ENCODE measurements at places on chromosomes 2 and 18.

DNA sequence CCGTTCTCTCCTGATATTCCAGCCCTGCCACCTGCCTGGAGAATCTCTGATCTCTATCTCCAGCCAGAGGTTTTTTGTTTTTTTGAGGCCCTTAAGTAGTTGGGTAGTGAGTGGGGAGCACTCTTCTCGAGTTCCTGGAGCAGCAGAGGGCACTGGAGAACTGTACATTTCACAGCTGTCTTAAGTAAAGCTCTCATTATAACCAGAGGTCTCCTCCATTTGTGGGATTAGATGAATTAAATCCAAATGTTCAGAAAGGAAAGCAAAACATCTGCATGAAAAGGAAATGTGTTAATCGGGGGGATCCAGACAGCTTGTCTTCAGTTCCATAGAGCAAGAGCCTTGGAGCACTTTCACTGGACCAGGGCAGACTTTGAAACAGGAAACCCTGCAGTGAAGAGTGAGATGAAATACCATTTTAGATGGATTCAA is 32.8 kb downstream of the AOX1 start:
- DNase-seq, result peak; percentile 29

- no peak for DNase-seq
Measured at GRCh38 chr18:22559414-22560274, 141.9 kb upstream of the CTAGE1 start.

- DNase-seq, result no peak
Measured at GRCh38 chr2:128801576-128801975, 482.9 kb upstream of the HS6ST1 start.

- DNase-seq, result no peak
Measured at GRCh38 chr18:49630246-49630699, 68.4 kb downstream of the LIPG start.

GRCh38 chr2:144663207-144663606 is 143.3 kb upstream of the ZEB2 start:
- no peak for DNase-seq

DNA sequence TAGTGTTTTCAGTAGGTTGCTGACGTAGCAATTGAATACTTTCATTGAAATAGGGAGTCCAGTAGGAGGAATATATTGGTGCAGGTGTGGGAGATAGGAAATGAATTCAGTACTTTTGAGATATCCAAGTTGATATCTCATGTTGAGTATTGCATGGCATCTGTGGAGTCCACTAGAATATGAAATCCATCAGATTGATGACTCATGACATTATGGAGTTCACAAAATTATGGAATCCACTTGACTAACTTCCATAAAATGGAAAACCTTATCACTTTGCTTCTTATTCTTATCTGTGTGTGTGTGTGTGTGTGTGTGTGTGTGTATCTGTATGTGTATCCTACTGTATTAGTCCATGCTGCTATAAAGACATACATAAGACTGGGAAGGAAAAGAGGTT is 513.5 kb upstream of the ZEB2 start:
- no peak for DNase-seq

DNA sequence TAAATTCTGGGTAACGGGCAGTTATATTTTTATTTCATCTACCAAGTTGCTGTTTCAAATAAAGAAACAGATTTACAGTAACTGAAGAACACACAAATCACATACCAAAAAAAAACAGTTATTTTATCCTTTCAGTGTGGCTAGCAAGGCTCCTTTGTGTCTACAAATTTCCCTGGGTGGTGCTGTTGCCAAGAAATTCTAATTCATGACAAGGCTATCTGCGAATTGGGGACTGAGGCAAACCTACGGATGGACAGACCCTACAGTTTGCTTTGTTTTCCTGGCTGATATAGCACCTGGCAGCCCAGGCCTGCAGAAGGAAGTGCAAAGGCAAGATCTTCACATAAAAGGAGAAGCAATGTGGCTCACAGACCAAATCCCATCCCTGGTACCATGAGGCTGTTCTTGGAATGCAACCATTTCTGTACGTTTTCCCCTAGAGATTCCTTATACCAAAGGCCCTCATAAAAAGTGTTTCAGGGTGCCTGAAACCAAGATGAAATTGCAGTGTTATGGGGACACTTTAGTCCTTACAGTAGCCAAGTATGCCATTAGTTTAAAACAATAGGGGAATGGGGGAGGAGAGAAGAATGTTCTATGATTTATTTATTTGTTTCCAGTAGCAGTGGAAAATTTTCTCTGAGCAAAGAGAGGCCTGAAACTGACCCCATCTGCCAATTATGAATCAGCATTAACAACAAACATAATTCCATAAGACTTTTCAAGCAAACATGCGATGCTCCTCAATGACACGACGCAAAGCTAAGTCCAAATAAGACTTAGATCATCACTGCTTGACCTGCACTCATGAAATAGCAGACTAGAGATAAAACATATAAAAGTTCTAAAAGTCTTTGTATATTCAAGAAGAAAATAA is 4.3 kb downstream of the KLF7 start:
- DNase-seq, result no peak

DNA sequence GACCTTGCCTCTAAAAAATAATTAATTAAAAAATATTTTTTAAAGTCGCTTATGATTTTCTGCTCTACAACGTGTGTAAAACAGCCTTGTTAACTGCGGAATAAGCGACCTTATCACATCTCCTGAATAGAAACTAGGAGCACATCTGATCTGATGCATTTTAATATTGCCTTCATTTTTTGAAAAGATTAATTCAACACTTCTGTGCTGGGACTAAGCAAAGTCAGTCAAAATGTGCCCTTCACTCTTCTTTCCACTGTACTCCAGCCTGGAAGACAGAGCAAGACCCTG is 12.6 kb downstream of the CLEC4F start:
- DNase-seq, result no peak

DNA sequence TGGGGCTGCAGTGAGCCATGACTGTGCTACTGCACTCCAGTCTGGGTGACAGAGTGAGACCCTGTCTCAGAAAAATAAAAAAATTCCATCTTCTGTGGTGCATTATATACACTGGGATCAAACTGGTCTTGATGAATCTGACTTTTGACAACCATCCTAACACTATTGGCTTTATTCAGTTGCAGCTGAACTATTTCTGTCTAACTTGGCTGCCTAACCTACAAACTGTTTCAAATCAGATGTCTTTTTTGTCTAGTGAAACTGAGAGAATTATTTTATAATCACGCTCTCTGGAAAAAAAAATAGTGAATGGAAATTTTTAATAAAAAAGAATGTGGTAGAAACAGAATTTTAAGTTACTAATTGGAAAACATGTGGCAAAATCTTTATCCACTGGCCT is 15.0 kb downstream of the CTLA4 start:
- DNase-seq, result no peak

GRCh38 chr2:96952976-96953610 is 33.3 kb downstream of the FAM178B start:
- no peak for DNase-seq

DNA sequence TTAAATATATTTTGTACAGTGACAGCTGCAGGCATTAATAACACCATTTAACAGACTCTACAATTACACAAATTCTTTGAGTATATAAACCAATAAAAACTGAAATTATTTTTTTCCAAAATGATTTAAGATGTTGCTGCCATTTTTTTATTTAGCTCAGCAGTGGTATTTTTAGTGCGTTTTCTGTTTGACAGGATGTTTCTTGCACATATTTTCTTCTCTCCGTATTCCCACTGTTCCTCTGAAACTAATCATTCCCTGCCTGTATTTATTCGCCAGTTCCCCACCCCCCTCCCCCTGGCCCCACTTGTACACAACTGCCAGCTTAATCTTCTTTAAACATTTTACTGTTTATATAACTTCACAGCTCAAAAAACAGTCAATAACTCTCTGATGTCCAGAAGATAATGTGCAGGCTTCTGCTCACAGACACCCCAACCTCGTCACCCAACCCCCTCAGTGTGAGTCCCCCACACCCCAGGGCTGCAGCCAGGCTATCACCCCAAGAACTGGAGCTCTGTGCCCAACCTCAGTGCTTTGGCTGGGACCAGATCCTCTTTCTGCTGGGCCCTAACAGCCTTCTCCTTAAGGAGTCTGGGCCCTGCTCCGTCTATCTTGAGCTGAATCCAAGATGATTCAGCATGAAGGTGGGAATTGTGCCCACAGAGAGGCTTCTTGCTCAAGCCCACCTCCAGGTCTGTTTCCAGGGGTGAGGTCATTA is 41.6 kb upstream of the MAP4K4 start:
- DNase-seq, result no peak

DNA sequence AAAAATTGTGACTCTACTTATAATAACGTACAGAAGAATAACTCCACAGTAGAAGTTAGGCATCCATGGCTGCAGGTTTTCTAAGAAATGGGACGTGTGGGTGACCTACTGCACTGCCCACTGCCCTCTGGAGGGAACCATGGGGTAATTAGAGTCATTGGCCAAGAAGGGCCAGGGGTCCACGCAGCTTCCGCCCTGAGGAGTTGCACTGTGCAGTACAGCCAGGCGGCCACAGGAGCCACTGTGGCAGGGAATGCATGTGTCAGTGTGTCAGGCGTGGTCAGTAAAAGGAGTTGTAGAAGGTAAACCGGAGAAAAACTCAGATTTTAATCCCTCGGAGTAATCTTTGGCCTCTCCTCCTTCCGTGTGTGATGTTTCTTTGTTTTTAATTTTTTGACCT is 24.8 kb downstream of the NCK2 start:
- no peak for DNase-seq

GRCh38 chr2:164948540-164948939 is 6.8 kb downstream of the SLC38A11 start:
- DNase-seq, result no peak

- DNase-seq, result no peak
Measured at GRCh38 chr2:240760121-240760520, 59.9 kb downstream of the KIF1A start.

DNA sequence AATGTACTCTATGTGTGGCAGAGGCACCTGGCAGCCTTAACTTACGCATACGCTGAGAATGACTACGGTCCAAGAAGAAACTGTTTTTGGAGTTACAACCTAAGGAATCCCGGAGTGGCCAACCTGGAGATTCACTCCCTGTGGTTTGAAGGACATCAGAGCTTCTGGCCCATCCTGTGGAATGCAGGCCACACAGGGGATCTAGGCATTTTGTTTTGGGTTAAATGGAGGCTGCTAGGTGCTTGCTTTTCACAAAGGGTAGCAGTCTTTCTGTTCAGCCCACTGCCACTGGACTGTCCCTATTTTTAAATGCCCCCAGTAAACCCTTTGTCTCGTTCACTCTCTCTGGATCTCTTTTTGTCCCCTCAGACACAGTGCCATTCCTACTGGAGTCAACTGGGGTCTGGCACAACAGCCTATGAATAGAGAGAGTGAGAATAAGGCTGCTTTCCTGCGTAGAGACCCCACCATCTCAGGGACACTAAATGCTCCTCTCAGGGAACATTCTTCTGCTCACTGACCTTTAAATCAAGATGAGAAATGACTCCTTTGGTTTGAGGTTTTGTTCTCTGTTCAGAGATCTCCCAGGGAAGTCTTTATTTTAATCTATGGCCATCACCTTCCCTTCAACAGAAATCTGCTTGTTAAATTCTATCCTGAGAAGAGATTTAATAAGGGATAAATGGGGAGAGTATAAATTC is 124.9 kb downstream of the B3GNT2 start:
- no peak for DNase-seq

GRCh38 chr18:79955302-79956075 is 4.0 kb upstream of the SLC66A2 start:
- peak; percentile 30 for DNase-seq

DNA sequence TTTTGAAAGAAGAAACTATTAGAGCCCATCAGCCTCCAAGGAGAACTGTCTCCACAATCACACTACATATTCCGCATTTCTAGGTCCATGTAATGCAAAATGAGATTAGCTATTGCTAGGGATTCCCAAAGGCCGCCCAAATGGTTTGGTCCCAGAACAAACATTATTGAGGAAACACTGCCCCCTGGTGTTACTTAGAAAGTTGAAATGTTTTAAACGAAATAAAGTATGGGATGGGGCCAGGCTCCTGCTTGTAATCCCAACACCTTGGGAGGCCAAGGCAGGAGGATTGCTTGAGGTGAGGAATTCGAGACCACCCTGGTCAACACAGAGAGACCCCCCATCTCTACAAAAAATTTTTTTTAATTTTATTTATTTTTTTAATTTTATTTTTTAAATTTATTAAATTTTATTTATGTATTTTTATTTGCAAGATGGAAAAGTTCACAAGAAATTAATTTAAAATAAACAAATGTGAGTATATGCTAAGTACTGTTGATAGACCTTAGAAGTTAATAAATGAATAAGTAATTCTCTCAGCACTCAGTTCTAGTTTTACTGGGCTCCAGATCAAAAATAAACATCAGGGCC is 5.5 kb downstream of the NHEJ1 start:
- DNase-seq, result peak; percentile 40

- no peak for DNase-seq
Measured at GRCh38 chr2:200509235-200509611, 645 bp downstream of the KCTD18 start.

DNA sequence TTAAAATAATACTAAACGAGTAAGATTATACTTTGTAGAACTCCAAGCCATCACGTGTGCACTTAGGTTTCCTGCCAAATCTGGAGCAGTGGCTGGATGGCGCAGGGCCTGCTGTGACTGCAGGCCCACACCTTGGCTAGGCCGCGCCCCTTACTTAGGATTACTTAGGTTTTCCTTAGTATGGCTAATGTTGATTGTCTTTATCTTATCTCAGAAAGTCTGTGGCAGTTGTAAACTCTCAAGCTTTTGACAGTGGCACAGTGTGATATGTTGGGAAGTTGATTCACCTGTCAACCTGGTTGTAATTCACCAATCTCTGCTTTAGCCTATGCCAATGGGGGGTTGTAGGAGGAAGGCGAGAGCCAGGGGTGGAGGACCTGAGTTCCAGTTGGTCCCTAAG is 208.4 kb downstream of the ZNF407 start:
- DNase-seq, result no peak

DNA sequence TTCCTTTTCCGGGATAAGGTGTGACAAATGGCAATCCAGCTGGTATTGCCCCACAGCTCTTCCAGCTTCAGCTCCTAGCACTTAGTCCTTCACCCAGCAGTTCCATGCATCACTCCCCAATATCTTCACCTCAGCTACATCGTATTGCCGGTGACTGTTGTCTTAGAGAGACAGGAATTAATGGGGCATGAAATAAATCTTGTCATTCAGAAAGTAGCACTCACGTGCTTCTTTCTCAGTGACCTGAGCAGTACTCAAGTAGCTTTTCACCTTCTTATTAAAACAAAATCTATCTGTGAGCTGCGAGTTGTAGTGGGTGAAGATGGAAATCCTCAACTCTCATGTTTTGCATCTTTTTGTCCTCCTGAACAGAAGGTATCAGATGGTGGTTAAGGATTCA is 72.8 kb downstream of the PTH2R start:
- DNase-seq, result no peak

- DNase-seq, result no peak
Measured at GRCh38 chr2:120446236-120447126, 100.5 kb downstream of the INHBB start.

- DNase-seq, result no peak
Measured at GRCh38 chr2:36451512-36451911, 95.9 kb downstream of the CRIM1 start.

GRCh38 chr2:235669983-235670962 is 176.4 kb downstream of the AGAP1 start:
- DNase-seq, result no peak

GRCh38 chr2:128280901-128281321 is 37.8 kb downstream of the HS6ST1 start:
- DNase-seq, result no peak
